Mesenteric fat pad (tissue), 1 donor: ENCODE measurements at places on chromosomes 1 and 21.

DNA sequence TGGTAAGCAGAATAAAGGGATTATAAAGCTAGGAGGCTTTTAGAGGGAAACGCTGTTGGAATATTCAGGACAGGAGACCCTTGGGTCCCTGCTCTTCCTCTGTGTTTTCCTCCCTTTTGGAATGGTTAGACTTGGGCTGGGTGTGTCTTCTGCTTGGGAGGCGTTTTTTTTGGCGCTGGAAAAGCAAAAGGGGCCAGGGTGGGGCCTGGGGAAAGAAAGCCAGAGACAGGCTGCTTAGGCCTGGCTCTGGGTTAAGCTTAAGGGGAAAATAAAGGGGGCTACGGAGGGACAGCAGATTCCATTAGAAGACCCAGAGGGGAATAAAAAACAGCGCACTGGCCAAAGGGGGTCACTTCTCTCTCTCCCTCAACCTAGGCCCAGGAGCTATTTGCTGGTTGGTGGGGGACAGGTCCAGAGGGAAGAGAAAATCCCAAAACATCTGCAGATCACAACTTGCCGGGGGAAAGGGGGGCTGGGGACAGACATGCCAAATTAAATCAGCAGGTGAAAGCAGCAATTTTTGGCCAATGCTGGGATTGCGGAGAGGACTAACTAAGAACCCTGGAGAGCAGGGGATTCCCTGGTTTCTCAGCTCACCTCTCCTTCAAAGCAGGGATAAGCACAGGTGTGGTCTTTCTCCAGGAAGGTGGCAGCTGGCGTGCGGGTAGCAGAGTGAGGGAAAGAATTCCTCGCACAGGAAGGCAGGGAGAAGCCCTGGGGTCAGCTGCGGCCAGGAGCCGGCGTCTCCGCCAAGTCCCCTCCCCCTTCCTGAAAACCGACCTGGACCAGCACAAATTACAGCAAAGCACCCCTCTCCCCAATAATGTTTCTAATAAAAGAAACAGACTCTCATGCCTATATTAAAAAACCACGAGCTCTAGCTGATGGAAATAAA lies 82.2 kb upstream of the AK4 start:
- DNase-seq, result no peak

- no peak for DNase-seq
Measured at GRCh38 chr1:115078708-115079107, 10.6 kb downstream of the TSPAN2 start.

- no peak for DNase-seq
Measured at GRCh38 chr1:80047791-80048190, 1041.3 kb upstream of the ADGRL4 start.

- DNase-seq, result no peak
Measured at GRCh38 chr1:207221934-207222351, 99.5 kb upstream of the CD55 start.

GRCh38 chr1:67053785-67054772 lies at the start of gene SLC35D1:
Gene SLC35D1, minus strand, starts transcription at chr1:67054148. Its CDS starts 135 bp downstream, at chr1:67054013.
- DNase-seq, result peak; percentile 93

DNA sequence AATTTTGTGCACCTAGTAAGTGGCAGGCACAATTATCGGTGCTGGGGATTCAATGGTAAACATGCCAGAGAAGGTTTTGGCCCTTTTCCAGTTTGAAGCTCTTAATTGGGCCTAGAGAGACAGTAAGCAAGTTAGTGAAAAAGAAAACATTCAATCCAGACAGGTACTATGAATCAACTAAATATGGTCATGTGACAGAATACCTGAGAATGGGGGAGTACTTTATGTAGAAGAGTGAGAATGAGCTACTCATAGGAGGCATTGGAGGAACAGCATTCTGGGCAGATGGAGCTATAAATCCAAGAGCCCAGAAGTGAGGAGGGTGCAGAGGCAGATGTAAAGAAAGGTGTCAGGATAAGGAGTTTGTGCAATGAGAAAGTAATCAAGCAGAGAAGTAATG lies 1017.9 kb downstream of the ADGRL2 start:
- no peak for DNase-seq

- no peak for DNase-seq
Measured at GRCh38 chr1:113388621-113389358, 1.5 kb upstream of the MAGI3 start.

DNA sequence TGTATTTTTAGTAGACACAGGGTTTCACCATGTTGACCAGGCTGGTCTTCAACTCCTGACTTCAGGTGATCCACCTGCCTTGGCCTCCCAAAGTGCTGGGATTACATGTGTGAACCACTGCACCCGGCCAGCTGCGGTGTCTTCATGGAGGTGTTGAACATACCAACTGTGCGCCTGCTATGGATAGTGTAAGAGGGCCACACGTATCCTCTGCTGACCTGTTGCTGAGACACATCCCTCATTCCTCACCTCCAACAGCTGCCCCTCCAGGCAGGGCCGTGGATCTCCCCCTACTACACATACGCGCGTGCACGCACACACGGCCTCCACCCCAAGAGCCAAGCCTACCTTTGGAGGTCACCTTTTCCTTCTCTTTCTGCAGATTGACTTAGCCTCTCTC lies 48.0 kb upstream of the PARP1 start:
- peak; percentile 8 for DNase-seq

DNA sequence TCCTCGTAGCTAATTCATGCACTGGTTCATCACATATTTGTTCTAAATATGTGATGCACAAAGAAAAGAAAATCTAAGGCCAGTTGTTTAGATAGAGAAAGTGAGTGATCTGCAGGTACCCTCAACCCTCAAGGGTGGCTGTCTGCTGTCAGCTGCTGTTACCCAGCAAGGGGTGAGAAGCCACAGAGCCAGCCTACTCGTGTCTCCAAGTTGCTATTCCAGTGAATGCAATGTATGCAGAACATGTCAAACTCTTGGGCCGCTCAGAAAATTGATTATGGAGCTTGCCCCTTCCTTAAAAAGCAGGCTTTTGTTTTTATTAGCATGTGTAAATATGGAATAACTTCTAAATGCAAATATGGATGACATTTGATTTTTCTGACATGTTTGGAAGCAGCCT lies 336.3 kb upstream of the ST6GALNAC5 start:
- DNase-seq, result no peak

GRCh38 chr1:165355977-165356811 lies at the start of gene LMX1A:
Gene LMX1A, minus strand, starts transcription at chr1:165356715. Its CDS starts 1,156 bp downstream, at chr1:165355559.
- no peak for DNase-seq

DNA sequence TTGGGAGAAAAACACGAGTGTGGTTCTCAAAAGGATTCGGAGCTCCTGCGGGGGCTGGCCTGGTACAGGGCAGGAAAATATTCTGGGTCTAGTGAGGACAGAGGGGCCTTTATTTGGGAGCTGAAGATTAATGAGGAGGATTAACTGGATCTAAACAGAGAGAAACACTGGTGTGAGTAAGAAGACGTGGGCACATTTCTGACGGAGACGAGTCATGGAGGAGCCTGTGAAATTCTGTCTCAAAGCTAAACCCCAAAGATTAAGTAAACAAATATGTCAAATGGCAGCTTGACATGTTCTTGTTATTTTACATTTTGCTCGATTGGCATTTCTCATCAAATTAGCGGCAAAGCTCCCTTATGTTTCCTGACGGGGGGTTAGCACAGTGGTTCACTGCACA lies 12.8 kb downstream of the PROK1 start:
- DNase-seq, result no peak

- no peak for DNase-seq
Measured at GRCh38 chr1:193590102-193590501, 403.7 kb upstream of the B3GALT2 start.

DNA sequence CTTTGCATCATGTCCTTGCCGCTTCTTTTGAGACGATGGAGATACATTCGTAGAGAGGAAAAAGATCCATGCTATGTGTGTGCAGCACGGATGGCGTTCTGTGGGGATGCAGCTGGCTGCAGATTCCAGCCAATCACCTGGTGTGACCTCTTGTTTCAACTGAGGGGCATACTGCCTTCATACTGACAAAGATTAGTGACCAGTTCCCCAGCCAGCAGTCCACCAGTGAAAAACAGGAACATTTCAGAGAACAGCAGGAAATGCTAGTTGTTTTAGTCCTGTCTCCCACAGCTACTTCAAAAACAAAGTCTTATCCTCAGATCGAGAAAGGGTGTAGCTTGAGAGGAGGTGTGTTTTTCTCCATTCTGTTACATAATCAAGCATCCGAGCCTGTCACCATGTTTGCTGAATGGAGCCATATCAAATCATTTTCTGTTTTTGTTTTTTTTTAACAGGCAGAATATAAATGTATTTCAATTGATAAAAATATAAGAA lies 255.7 kb upstream of the FMN2 start:
- DNase-seq, result no peak

DNA sequence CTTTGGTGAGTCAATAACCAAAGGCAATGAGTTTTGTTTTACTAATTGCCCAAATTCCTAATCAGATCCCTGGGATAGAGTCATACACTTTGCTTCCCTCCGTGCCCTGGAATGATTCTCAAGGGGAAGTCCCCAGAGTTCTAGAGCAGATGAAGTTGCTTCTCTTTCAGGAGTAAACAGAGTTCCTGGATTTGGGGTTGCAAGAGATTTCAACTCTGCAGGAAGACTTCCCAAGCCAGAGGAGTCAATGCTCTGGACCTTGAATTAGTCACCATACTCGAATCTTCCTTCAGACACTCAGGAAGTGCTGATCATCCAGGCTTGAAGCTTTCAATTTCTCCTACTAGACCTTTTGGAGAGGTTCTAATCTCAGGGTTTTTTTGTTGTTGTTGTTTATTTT lies 39.6 kb downstream of the FCER1A start:
- no peak for DNase-seq

- no peak for DNase-seq
Measured at GRCh38 chr1:15758343-15758931, at the start of gene FBLIM1. Gene FBLIM1, plus strand, starts transcription at chr1:15758795. Its CDS starts 6,189 bp downstream, at chr1:15764984.
